ENCODE measurements at places on chromosomes 6 and 20.
A peak's percentile ranks its signal among the peaks of the same experiment; 100 is the strongest.

DNA sequence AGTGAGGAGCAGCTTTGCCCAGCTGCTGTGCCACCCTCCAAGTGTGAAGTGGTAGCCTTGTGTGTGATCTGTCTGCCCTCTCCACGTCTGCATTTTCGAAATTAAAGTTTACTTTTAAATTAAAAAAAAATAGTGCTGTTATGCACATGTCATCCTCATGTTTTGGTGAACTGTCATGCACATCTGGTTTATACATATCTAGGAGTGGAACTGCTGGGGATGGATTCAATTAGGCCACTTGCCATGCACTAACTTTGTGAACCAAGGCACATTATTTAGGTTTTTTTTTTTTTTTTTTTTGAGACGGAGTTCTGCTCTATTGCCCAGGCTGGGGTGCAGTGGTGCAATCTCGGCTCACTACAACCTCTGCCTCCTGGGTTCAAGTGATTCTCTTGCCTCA is 3.6 kb downstream of the GTSF1L start:
- DNase-seq = no peak

GRCh38 chr6:108200631-108201030 is 34.8 kb downstream of the NR2E1 start:
- no peak for DNase-seq

DNA sequence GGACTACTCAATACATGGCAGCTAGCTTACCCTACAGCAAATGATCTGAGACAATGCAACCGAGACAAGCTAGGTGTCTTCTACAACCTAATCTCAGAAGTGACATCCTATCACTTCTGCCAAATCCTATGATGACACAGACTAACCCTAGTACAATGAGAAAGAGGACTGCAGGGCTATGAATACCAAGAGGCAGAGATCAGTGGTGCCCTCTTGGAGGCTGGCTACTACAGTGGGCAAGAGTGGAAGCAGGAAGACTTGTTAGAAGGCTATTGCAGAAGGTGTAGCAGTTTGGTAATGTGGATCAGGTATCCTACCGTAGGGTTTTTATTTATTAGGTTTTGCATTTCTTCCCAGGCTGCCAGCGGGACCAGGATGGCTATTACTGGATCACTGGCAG is 30.3 kb downstream of the GSS start:
- no peak for DNase-seq

- DNase-seq = peak; percentile 33
Observed at GRCh38 chr6:64330694-64331307, 695.2 kb downstream of the PHF3 start.

- no peak for DNase-seq
Observed at GRCh38 chr6:17945111-17945510, 42.3 kb downstream of the KIF13A start.

DNA sequence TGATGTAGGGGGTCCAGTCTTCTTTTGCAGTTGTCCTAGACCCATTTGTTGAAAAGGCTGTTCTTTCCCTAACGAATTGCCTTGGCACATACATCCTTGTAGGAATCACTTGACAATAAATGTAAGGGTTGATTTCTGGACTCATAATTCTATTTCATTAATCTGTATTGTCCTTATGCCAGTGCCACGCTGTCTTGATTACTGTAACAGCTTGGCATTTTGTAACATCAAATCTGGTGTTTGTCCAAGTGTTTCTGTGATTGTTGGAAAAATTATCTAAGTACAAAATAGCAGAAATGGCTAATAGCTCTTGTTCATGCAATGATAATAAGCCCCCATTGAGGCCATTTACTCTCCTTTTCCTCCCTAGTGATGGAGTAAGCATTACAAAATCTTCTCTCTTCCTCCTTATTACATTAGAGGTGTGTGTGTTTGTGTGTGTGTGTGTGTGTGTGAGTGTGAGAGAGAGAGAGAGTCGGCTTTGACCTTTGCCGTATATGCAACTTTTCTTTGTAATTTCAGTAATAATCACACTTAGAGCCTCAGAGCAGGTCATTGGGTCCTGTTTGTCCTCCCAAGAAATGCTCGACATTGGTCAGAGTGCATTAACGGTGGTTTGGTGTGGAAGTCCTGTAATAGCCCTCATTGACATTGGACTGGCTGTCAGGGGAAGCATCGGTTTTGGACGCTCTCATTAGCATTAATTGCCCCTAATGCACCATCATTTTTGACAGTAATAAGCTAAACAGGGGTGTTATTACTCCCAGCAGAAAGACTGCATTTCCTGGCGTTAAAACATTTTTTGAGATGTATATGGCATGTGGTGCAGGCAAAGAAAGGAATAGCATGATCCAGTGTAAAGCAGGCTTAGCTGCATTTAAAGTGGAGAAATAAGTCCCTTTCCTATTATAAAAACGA is 40.7 kb upstream of the MROH8 start:
- DNase-seq = no peak

DNA sequence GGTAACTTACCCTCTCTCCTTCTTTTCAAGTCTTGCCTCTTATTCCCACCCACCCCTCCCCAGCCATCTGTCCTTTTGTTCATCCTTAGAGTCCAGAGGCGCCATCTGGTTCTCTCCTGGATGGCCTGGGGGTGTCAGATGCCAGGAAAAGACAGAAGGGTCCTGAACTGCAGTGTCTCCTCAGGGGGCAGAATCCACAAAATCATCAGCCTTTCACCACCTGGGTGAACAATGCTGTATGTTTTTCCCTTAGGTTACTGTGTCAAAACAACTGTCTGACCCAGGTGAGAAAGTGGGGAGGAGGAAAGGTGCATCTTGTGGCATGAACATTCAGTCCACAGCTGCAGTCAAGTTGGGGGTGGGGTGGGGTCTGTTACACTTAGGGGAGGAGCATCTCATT is 47.9 kb upstream of the FYN start:
- no peak for DNase-seq

DNA sequence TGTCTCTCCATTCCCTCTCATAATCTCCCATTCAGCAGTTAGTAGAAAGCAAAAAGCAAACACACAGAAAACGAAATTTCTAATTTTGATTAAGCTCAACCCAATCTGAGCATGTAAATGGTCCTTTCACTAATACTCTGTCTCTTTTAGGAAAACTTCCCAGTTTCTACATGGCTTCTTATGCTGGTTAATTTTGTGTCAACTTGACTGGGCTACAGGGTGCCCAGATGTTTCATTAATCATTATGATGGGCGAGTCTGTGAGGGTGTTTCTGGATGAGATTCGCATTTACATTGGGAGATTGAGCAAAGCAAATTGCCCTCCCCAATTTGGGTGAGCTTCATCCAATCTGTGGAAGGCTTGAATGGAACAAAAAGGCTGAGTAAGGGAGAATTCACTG is 142.2 kb downstream of the MBOAT1 start:
- no peak for DNase-seq

GRCh38 chr6:4270776-4271175 is 135.4 kb upstream of the ECI2 start:
- DNase-seq = no peak

- peak; percentile 8 for DNase-seq
Observed at GRCh38 chr6:56450882-56451739, 191.6 kb downstream of the DST start.

GRCh38 chr6:112485120-112485826 is 138.1 kb downstream of the RFPL4B start:
- DNase-seq = no peak

GRCh38 chr20:47551222-47551621 is 49.5 kb downstream of the NCOA3 start:
- no peak for DNase-seq

DNA sequence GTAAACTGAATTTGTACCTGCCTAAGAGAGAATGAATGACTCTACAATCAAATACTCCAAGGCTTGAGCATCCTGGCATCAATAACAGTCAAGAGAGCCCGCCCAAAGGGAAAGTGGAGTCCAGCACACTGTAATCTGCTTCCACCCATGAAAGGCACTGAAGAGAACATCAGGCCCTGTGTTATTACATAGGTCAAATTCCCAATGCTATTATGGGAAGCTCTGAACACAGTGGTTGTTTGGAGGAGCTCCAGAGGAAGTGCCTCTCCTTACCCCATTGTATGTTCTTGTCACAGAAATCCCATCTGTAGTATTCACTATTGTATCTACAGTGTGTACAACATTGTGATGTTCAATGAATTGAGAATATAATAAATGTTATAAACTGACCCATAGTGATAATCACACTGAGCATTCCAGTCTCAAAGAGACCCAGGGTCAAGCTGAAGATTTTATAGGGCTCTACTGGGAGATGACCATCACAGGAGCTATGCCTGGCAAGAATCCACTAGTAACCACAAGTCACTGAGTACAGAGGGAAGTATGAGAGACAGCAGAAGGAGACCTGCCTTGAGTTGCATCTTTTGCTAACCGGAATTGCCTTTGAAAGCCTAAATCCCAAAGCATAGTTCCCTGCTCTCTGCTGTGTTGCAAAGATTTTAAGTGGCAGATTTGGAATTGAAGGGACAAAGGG is 446.7 kb downstream of the GJA1 start:
- no peak for DNase-seq

GRCh38 chr6:90695316-90695715 is 108.4 kb upstream of the MAP3K7 start:
- DNase-seq = no peak

DNA sequence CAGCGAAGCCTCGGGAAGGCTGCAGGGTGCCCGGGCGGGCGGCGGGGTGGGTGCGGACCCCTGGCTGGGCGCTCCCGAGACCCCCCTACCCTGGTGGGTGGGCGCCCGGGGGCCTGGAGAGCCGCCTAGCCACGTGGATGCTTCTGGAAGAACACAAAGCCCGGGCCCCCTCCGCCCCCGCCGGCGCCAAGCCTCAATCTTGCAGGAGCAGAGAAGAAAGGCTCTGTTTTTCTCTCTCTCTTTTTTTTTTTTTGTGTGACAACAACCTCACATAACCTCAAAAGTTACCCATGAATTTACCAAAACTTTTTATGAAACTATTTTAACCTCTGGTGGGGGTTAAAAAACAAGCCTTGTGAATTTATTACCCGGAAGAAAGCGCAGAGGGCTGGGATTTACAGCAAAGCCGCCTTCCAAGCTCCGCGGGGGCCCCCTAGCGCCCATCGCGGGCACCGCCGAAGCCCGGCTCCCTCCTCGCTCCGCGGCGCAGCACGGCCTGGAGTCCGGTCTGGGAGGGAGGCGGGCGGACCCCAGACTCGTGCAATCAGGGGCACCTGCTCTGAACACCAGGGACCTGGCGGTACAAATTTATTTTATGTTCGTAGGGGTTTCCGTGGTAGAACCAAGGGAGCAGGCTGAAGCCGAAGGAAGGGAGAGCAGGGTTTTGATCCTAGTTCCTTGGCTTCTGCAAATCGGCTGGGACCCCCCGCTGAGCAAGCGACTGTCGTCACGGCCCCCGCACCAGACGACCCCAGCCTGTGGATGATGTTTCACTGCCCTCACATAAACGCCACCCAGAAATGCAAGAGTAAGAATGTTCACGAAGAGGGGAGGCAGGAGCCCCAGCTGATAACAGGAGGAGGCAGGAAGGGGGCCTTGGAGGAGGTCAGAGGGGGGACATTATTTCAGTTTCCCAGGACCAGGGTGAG is 58.9 kb downstream of the ZNF831 start:
- peak; percentile 60 for DNase-seq

DNA sequence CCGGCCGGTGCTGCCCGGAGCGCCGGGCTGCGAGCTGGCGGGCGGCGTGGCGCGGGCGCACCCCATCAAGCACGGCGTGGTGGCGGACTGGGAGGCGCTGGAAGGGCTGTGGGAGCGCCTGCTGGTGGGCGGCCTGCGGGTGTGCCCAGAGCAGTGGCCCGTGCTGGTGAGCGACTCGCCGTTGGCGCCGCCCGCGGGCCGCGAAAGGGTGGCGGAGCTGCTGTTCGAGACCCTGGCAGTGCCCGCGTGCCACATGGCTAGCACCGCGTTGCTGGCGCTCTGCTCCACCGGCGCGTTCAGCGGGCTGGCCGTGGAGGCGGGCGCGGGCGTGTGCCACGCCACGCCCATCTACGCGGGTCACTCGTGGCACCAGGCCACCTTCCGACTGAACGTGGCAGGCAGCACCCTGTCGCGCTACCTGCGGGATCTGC is 517 bp downstream of the ACTL10 start:
- no peak for DNase-seq

GRCh38 chr20:23565503-23566045 is 2.7 kb downstream of the CST9L start:
- no peak for DNase-seq

GRCh38 chr6:125688138-125688537 is 61.3 kb upstream of the HEY2 start:
- no peak for DNase-seq

GRCh38 chr6:169692516-169692915 is 9.3 kb downstream of the WDR27 start:
- DNase-seq = no peak

DNA sequence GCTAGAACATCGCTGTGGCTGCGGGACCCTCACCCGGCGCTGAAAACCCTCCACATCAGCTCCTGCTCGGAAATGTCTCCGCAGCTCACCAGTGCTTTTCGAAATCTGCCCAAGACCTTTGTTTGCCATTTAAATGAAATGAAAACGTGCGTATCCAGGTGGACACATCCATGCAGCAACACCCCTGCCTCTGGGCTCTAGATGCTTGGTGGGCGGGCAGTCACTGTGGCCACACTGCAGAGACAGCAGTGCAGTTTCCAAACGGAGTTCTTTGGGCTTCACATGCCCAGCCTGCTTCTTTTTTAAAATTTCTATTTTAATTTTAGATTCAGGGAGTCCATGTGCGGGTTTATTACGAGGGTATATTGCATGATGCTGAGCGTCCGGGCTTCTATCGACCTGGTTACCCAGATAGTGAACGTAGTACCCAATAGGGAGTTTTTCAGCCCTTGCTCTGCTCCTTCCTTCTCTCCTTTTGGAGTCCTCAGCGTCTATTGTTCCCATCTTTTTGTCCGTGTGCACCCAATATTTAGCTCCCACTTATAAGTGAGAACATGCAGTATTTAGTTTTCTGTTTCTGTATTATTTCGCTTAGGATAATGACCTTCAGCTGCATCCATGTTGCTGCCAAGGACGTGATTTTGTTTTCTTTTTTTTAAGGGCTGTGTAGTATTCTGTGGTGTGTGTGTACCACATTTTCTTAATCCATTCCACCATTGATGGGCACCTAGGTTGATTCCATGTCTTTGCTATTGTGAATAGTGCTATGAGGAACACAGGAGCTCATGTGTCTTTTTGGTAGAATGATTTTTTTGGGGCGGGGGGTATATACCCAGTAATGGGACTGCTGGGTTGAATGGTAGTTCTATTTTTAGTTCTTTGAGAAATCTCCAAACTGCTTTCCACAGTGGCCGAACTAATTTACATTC is 4.8 kb upstream of the TUBB2B start:
- no peak for DNase-seq

GRCh38 chr6:25215881-25216280 is 63.3 kb upstream of the CARMIL1 start:
- DNase-seq = no peak

- no peak for DNase-seq
Observed at GRCh38 chr6:110981202-110981600, 637 bp upstream of the RPF2 start.

All from hypothalamus (tissue), 51 donors.